ENCODE measurements at places on chromosomes 4 and X.
A peak's percentile ranks its signal among the peaks of the same experiment; 100 is the strongest.

DNA sequence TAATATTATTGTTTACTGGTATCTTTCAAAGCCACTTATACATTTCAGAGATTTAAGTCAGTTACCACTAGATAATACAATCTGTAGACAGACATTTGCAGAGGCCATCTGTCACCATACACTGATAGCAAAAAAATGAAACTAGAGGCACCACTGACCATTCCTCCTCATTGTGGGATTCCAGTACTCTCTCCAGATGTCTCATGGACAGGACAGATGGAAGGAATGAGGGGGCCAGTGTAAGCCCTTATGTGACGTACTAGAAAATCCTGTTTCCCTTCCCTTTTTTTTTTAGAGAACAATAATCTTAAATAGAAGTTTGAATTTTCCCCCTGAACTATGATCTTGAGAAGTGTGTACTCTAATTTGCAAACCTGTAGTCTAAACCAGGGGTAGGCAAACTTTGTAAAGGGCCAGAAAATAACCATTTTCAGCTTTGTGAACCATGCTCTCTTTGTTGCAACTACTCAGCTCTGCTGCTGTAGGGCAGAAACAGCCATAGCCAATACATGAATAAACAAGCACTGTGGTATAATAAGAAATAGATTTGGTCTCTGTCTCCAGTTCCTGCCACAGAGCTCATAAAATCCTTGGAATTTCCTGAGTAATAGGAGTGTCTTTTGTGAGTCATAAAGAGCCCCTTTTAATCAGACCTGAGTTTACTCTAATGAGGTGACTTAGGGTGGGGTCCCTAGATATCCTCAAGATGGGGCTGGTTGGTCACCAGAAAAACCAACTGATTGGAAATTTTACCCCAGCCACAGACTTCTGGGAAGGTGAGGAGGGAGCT is 90.4 kb downstream of the MOSPD2 start:
- no peak for DNase-seq

GRCh38 chr4:77731656-77732055 is 87.5 kb downstream of the CNOT6L start:
- DNase-seq = no peak

- no peak for DNase-seq
Measured at GRCh38 chrX:133892337-133892736, 93.1 kb downstream of the GPC3 start.

GRCh38 chr4:111269439-111269838 is 646.6 kb upstream of the PITX2 start:
- DNase-seq = no peak

DNA sequence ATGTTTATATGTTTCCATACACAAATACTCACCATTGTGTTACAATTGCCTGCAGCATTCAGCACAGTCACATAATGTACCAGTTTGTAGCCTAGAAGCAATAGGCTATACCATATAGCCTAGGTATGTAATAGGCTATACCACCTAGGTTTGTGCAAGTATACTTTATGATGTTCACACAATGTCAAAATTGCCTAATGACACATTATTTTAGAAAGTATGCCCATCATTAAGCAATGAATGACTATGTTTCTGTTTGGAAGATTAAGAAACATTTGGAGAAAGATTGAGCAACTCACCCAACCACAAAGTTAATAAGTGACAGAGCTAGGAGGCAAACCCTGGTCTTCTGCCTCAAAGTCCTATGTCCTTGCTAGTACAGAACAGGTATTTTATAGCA is 96.8 kb upstream of the GRIA3 start:
- no peak for DNase-seq

DNA sequence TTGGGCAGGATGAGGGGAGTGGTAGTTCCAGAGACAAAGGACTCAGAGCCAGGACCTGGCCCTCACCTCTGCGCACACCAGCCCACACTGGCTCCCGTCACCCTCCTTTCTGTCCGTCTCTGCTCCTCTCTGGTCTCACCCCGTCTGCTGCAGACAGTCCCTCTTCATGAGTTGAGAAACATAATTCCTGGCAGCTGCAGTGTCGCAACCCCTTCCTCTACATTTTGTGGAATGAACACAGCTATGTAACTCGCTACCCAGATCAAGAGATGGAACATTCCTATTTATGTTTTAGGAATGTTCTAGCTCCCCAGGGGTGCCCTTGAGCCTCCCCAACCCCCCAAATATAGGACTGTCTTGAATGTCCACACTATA is 59.3 kb downstream of the SHROOM2 start:
- DNase-seq = no peak

DNA sequence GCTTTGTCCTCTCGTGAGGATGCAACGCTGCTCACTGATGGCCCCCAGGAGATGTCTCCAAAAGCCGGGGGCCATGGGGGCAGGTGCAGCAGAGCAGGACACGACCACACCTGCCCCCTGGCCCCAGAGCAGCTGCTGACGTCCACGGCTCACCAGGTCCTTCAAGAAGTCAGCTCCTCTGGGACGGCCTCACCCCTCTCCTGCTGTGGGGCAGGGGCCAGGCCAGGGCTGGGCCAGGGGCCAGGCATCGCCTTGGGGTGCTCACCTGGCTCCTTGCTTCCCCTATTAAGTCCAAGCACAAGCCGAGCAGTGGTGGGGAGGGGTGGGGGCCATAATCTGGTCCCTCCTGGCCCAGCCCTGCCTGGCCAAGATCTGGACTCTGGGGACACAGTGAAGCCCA is 28.6 kb upstream of the MXD4 start:
- peak; percentile 56 for DNase-seq

DNA sequence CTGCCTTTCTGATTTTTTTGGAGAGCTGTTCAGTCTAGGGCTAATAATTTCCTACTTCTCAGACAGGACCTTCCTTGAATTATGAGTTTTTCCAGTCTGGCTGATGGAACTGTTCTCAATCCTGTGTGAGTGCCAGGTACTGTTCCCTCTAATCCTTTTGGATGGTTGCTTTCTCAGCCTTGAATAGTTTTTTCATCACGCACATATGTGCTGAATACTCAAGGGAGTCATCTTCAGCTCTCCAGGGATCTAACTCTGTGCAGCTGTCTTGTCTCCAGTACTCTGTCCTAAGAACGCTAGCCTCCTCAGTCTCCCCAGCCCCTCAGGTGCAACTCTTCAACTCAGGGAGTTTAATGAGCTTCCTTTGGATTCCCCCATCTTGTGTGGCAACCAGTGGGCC is 93.2 kb downstream of the GASK1B start:
- DNase-seq = no peak

GRCh38 chr4:45621971-45622370 is 501.9 kb downstream of the GABRG1 start:
- DNase-seq = no peak

- DNase-seq = no peak
Measured at GRCh38 chrX:10049236-10049635, 82.1 kb downstream of the CLDN34 start.

GRCh38 chr4:121154103-121154515 is 10.0 kb downstream of the TNIP3 start:
- DNase-seq = no peak

DNA sequence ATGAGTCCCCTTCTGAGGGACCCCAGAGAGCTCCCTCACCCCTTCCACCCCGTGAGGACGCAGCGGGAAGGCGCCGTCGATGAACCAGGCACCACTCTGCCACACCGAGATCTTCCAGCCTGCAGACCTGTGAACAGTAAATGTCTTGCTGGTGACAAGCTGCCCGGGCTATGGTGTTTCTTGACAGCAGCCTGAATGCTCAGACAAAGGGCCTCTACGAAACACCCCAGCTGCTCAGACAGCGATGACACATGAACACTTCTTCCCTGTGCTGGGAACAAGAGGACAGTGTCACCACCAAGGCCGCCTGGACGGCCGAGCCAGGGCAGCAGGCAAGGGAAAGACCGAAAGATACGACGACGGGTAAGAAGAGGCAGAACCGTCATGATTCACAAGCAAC is 30.6 kb upstream of the GTPBP6 start:
- DNase-seq = no peak

DNA sequence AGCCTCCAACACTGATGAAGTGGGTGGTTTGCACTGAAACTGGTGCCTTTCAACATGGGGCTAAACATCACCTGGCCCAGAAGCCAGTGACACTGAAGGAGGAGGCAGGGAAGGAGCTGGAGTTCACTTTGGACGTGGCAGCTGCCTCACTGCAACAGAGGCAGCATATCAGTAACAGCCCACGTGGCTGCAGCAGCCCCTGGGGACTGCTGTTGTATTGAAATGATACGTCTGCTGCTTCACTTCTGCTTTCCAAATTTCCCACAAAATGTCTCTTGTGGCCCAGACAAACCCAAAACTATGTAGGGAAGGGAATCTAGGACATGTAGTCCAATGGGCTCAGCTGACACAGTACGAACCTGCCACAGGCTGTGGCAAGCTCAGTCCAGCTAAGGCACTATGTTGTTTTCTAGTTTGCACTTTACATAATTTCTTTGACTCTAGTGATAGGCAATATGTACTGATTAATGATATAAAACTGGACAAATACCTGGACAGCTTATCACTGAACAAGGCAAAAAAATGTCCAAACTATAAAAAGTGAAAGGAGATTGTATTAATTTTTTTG is 84.7 kb upstream of the RAPGEF2 start:
- no peak for DNase-seq

GRCh38 chr4:30717208-30718020 is 2.8 kb upstream of the PCDH7 start:
- peak; percentile 88 for DNase-seq

GRCh38 chr4:67437974-67438713 is 107.2 kb downstream of the CENPC start:
- DNase-seq = no peak

GRCh38 chr4:62706423-62706822 is 1506.3 kb downstream of the ADGRL3 start:
- no peak for DNase-seq

- no peak for DNase-seq
Measured at GRCh38 chr4:123488916-123489315, 92.3 kb downstream of the SPRY1 start.

GRCh38 chr4:16914208-16914607 is 15.8 kb upstream of the LDB2 start:
- no peak for DNase-seq

DNA sequence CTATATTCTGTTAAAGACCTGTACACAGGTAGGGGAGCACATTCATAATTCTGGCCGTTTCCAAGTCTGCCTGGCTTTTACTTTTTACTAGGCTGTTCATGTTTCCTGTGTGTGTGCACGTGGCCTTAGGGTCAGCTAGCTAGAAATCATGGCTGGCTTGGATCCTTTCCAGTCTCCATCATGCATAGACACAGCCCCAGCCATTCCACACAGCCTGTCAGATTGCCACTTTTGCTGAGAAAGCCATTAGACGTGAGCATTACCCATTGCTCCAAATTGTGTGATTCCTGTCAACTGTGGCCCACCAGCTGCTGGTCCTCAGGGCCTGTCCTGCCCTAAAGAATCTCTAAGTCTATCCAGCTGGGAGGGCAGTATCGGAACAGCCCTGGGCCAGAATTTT is 11.4 kb upstream of the SORCS2 start:
- DNase-seq = peak; percentile 25

- no peak for DNase-seq
Measured at GRCh38 chr4:17701882-17702281, 79.5 kb downstream of the FAM184B start.

DNA sequence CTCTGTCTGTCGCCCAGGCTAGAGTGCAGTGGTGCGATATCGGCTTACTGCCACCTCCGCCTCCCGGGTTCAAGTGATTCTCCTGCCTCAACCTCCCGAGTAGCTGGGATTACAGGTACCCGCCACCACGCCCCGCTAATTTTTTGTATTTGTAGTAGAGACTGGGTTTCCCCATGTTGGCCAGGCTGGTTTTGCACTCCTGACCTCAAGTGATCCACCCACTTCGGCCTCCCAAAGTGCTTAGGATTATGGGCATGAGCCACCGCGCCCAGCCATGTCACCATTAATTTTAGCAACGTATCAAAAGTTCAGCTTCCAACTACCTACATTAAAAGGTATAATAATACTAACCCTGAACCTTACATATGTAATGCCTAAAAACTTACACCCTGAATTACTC is 940 bp upstream of the UTP3 start:
- no peak for DNase-seq

DNA sequence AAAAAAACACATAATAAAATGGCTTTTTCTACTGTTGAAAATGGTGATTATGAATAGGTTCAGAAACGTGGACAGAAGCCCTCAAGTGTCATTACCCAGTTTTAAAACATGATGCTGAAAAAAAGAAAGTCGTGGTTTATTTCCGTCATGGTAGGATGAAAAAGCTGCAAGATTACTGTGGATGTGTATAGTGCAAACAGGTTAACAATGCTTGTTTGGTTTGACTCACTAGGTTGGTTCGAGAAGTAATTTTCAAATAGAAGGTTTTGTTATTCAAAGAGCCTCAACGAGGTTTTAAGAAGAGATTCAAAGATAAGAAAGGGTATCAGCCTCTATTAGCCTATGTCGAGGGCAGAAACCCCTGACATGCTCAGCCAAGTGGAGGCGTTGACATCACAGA is 2.5 kb upstream of the RXFP1 start:
- DNase-seq = no peak

- no peak for DNase-seq
Measured at GRCh38 chrX:133926809-133927208, 58.6 kb downstream of the GPC3 start.

- no peak for DNase-seq
Measured at GRCh38 chr4:142925161-142925560, 79.1 kb upstream of the INPP4B start.

DNA sequence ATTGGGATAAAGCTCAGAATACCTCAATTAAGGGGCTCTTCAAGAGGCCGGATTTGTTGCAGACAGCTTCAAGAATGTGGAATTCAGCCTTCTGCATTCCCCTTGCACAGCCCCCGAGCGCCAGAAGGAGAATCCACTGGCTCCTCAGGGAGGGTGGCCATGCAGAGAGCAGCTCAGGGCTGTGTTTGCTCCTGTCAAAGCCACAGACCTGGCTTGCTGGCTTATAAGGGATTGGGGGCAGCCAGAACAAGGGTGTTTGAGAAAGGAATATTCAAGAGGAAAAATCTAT is 36.8 kb downstream of the ING2 start:
- DNase-seq = no peak

- DNase-seq = no peak
Measured at GRCh38 chr4:47972181-47972580, 44.3 kb downstream of the CNGA1 start.

DNA sequence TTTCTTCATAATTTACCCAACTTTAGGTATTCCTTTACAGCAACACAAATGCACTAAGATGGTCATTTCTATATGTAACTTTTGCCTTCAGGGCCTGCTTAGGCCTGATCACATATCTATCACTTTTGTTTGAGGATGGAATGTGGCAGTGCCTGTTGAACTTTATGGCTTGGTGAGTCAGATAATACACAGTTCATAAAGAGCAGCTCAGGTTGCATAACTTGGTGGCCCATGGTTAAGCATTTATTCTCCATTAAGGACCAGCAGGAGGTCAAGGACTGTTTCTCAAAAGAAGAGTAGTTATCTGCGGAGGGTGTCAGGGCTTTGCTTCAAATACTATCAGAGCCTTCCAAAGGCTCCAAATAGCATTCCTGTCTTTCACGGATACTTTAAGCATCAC is 124.1 kb upstream of the PDHA2 start:
- no peak for DNase-seq

GRCh38 chrX:46837558-46838485 is 979 bp downstream of the RP2 start:
- DNase-seq = no peak
